Calu3 (cell line): ENCODE measurements at places on chromosomes 6 and 20. TPM values are rescaled to one million over a fixed set of nuclear protein-coding genes. Genes with fewer than 3 reads are reported as not detected.
A peak's percentile ranks its signal among the peaks of the same experiment; 100 is the strongest.

C6orf132 gene
- total RNA-seq: 85.8 and 88.5 TPM in 2 replicates

FITM2 gene
- 11.7 and 13.0 TPM in 2 replicates for total RNA-seq

GRCh38 chr6:18386298-18386976 is 713 bp upstream of the RNF144B start:
- DNase-seq: no peak

DNA sequence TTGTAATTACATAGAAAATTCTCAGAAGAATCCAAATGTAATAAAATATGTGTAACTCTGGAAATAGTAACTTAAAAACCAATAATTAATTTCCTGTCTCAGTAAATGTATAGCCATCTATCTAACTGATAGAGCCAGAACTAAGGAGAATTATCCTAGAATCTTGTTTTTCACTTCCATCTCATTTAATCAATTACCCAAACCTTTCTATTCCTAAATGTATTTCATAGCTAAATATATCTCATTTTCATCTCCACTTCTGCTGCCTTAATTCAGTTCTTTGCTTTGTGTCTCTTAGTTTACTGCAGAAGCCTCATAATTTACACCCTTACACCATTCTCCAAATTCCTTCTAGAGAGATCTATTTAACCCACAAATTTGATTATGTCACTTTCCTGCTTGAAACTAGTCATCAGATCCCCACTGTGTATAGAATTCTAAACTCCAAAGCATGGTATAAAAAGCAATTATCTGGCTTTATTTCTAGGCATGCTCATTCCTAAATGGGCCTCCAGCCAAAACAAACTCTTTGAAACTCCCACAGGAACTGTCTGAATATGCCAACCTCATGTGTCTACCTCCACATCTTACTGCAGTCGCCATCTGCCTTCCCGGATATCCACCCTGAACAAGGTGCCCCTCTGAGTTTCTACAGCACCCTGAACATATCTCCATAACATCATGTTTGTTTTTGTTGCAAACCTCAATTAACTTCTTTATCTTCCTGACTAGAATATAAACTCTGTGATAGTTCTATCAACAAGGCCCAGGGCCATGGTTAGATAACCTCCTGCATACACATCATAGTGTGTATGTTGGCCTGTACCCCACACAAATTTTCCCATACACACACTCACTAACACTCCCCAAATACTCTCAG is 70.5 kb upstream of the ADTRP start:
- no peak for DNase-seq

GRCh38 chr6:77466055-77466450 is 2.8 kb upstream of the HTR1B start:
- DNase-seq: peak; percentile 69

DNA sequence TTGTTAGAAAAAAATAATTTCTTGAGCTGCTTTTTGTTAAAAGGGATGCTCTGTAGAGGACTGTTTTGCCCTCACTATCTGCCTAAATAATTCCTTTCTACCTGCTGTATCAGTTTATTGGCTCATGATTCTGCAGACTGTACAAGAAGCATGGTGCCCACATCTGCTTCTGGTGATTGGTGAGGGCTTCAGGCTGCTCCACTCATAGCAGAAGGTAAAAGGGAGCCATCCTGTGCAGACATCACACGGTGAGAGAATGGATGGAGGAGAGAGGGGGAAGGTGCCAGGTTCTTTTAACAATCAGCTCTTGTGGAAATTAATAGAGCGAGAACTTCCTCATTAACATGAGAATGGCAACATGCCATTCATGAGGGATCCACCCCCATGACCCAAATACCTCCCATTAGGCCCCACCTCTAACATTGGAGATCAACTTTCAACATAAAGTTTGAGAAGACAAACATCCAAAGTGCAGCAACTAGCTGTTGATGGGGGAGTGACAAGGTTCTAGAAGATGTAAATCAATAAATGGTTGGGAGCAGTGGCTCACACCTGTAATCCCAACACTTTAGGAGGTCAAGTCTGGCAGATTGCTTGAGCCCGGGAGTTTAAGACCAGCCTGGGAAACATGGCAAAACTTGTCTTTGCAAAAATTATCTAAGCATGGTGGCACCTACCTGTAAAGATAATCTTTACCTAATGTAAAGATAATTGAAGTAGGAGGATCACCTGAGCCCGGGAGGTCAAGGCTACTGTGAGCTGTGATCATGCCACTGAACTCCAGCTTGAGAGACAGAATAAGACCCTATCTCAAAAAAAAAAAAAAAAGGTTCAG is 15.7 kb upstream of the AHCY start:
- DNase-seq: no peak
